Stimulated activated CD8-positive, alpha-beta memory T cell treated with anti-CD3 and anti-CD28 coated beads, Interleukin-4, amount 100 ng/mL, for 48 hours (primary cell): ENCODE measurements at places on chromosomes 1 and 21.

DNA sequence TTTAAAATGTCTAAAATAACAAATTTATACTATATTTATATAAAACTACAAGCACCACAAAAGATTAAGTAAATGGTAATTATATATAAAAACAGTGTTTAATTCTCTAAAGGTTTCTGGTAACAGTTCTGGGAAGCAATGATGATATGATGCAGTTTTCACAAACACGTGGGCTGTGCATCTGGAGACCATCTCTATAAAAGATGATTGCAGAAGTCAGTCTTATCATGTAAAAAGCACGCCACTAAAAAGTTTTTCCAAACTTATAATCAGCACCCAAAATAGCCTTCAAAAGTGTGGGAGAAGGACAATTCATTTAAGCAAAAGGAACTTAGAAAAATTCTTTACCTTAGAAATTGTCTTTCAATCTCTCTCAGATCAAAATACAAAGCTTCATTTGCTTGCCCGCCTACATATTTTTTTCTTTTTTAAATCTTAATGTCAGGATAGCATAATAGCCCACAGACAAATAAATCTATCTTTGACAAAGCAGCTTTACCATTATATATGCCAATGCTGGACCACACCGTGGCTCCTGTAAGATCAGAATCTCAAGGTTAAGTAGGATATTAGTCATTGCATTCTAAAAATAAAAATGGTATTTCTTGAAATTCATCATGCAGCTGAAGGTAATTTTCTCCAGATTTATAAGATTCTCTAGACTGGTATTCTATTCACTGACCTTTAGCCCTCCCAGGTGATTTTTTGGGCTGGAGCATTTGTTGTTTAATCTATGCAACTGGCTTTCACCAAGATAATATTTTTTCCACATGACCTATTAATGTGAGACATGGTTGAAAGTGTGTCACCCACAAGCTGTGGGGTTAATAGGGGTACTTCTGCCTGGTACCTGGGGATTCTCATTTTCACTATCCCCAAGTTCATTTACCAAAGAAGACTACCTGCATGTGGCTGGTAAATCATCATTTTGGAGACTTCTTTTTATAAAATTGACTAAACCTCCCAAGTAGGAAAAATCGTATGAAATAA is 189.6 kb upstream of the ST6GALNAC5 start:
- no peak for DNase-seq

- peak; percentile 51 for DNase-seq
Measured at GRCh38 chr1:15261155-15262002, 14.4 kb downstream of the FHAD1 start.

GRCh38 chr1:163148911-163149310 is 53.8 kb downstream of the RGS5 start:
- DNase-seq, result no peak

GRCh38 chr21:29739176-29739575 is 200.6 kb downstream of the GRIK1 start:
- DNase-seq, result no peak
